ENCODE measurements at places on chromosomes 12 and 14.

DNA sequence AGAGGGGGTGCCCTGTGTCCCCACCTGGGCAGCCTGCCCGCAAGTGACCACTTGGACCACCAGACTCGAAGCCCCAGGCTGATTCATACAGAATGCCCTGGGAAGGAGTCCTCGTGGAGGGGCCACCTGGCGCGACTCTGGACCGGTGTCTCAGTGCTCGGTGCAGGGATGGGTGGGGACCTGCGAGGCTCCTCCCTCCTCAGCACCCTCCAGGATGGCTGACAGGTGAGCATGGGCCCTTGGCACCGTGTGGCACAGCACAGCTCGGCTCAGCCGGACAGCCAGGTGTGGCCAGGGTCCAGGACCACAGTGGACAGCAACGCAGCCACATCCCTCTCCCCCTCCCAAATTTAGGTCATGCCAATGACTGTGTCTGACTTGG lies 44.5 kb downstream of the CCNK start:
- DNase-seq, result no peak

DNA sequence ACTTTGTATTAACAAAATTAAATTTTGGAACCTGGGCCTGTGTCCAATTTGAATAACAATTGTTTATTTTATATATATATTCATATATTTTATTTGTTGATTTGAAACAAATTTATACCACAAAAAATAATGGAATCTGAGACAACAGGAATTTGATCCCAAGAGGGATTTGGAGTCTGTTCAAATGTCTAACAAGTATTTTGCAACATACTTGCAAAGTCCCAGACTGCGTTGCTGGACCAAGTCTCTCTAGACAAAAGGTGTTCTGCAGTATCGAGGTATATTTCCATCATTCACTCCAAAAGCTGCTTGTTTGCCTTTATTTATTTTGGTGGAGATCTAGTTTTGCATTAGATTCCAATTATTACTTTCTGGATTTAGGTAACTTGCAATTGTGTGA lies 68.7 kb upstream of the PTPRR start:
- no peak for DNase-seq

DNA sequence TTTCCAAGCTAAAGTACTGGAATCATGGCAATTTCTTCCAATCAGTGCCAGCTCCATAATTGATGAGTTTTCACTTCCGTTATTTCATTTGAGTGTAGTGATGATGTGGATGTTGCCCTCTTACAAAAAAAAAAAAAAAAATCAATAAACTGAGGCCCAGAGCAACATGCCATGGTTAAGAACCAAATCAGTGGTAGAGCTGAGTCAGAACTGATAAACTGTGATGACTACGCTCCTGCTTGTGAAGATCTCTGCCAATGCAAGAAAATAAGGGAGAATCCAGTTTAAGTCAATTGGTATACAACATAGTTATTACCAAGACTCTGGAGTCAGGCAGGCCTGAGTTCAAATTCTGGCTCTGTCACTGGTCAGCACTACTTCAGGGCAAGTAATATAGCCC lies 102.7 kb downstream of the GPR135 start:
- no peak for DNase-seq

- no peak for DNase-seq
Observed at GRCh38 chr14:30443368-30444007, 115.5 kb upstream of the G2E3 start.

DNA sequence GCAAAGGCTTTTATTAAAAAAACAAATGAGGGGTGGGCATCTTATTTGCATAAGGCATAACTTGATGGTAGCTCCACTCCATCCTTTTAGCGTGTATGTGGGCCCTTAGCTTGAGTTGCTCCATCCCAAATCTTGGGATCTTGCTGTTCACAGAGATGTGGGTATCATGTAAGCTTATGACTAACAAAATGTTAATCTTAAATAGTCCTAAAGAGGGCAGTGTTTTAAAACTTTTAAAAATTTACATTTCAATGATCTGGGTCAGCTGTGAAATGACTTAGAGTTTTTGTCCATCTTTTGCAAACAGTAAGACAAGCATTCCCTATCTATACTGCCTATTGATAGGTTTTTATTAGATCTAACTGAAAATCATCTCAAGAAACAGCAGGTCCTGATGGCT lies 86.0 kb downstream of the SLCO1A2 start:
- no peak for DNase-seq

GRCh38 chr12:54147186-54147585 lies 41.6 kb downstream of the SMUG1 start:
- no peak for DNase-seq

DNA sequence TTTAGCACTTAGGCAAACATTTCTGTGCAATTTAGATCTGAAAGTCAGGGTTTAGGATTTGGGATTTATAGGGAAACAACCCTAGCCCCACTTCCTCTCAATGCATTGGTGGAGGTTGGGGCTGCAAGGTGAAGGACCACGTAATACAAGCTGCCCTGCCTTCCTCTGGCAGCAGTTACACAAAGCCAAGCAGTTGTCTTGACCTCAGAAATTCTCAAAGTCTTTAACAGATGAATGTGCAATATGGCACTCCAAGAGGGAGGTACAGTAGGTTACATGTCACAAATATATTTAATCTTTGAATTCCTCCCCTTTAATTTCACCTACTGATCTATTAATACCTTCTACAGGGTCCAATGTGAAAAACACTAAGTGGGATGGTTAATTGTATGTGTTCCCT lies 23.9 kb downstream of the IFNG-AS1 start:
- DNase-seq, result no peak

DNA sequence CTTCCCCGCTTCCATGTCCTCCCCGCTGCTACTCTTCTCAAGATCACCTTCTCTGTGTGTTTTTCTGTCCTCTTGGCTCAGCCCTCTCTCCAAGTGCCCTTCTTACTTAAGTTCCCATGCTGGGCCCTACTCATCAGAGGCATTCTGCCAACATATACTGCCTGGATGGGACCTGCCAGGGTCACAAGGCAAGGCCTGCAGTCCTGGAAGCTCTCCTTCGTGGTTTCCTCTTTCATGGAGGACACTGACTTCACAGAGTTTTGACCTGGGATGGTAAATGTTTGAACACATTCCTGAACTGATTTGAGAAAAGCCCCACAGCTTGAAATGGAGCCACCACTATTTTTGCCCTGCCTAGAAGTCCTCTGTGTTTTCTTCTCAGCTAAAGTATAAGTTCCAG lies 140.9 kb downstream of the TMEM30B start:
- DNase-seq, result no peak

DNA sequence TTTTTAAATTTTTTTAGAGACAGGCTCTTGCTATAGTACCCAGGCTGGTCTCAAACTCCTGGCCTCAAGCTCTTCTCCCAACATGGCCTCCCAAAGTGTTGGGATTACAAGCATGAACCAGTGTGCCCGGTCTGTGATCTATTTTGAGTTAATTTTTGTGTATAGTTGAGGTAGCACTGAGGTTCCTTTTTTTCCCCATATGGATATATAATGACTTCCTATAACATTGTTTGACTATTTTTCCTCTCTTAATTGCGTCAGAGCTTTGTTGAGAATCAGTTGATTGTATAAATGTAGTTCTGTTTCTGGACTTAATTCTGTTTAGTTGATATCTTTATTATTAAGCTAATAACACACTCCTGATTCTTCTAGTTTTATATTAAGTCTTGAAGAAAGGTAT lies 8.6 kb upstream of the M6PR start:
- DNase-seq, result no peak

Data from activated naive CD4-positive, alpha-beta T cell treated with Interleukin-2 at 50 U/mL for 16 hours (primary cell).